ENCODE measurements at places on chromosomes 6 and 20.

DNA sequence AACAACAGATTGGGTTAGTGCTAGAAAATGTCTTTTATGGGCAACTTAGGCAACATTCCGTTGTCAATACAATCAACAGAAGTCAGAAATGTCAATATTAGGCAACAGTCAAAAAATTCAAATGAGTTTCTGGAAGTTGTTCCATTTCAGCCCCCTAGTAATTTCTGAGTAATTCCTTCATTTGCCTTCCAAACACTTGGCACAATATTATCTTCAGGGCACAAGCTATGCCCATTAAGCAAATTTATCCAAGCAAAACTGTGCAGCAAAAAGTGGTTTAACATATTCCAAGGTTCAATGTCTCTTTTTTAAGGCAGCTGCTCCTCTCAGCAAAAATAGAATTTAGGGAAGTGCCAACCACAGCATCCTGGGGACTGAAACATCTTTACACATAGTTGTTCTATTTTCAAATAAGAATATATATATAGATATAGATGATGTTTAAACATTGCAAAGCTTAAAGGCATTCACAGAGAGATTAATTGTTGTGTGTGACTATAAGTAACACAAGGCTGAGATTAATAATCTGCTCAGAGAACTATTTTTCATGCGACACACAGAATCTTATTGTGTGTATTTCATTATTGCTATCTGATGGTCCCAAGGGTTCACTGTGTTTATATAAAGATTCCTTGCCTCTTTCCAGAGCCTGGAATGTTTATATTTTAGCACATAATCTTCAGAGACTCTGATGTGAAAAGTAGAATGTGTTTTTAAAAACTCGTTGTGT, 75.2 kb upstream of the ADTRP start:
- no peak for DNase-seq

- no peak for DNase-seq
Observed at GRCh38 chr20:53574819-53575218, 18.8 kb downstream of the ZNF217 start.

DNA sequence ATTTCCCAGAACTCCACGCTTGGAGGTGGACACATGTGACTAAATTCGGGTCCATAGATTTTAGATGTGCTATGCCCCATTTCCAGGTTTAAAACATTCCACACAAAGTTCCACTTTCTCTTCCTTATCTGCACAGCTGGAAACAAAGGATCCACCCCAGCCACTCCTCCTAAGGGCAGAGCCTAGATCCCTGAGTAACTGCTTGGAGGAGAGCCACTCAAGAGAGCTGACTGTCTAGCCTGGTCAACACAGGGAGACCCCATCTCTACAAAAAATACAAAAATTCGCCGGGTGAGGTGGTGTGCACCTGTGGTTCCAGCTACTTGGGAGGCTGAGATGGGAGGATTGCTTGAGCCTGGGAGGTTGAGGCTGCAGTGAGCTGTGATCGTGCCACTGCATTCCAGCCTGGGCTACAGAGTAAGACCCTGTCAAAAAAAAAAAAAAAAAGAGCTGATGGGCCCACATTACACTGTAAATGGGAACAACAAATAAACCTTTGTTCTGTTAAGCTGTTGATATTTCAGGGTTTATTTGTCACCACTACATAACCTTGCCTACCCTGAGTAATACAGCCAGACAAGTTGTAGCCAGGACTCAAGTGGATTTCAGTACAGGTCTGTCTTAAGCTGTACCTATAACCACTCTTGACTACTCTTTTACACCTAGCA, 25.8 kb upstream of the SNRPC start:
- no peak for DNase-seq

- no peak for DNase-seq
Observed at GRCh38 chr6:24545691-24546090, 50.9 kb downstream of the ALDH5A1 start.

- DNase-seq, result no peak
Observed at GRCh38 chr6:154438882-154439415, 71.5 kb downstream of the CNKSR3 start.

DNA sequence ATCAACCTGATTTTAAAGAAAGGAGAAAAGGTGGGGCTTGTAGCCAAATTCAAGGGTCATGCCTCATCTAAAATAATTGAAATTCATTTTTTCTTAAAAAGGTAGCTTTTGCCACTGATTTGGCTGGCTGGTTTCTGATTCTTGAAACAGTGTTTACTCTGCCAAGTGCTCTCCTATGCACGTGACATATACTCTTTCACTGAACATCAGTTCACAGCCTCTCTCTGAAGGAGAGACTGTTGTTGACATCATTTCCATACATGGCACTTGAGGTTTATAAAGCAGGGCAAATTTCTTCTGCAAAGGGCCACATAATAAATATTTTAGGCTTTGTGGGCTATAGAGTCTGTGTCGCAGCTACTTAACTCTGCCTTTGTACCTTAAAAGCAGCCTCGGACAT, 40.4 kb upstream of the DOK5 start:
- DNase-seq, result no peak

DNA sequence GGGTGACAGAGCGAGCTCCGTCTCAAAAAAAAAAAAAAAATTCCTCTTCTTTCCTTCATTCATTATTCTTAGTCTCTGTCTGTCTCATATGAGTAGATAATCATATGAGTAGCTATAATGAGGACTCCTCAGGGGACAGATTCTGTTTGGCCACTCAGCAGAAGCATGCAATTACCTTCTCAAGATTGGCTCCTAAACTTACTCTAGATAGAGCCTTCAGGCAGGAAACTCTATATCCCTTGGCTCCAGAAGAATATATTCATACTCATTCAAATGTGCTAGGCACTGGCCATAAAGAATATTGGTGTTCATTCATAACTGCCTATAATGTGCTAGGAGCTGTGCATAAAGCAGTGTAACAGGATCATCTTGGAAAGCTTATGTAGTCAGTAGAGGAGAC, 2.2 kb upstream of the ACAT2 start:
- no peak for DNase-seq

- DNase-seq, result no peak
Observed at GRCh38 chr6:14068133-14068532, 49.4 kb upstream of the CD83 start.

GRCh38 chr6:39471954-39472659, 149.6 kb upstream of the KCNK16 start:
- no peak for DNase-seq

- no peak for DNase-seq
Observed at GRCh38 chr6:31620586-31621319, at the start of gene PRRC2A. Gene PRRC2A (plus strand): TSS chr6:31620715. CDS start chr6:31622790, 2,075 bp downstream.

- no peak for DNase-seq
Observed at GRCh38 chr6:137223370-137224131, 4.4 kb upstream of the IFNGR1 start.

DNA sequence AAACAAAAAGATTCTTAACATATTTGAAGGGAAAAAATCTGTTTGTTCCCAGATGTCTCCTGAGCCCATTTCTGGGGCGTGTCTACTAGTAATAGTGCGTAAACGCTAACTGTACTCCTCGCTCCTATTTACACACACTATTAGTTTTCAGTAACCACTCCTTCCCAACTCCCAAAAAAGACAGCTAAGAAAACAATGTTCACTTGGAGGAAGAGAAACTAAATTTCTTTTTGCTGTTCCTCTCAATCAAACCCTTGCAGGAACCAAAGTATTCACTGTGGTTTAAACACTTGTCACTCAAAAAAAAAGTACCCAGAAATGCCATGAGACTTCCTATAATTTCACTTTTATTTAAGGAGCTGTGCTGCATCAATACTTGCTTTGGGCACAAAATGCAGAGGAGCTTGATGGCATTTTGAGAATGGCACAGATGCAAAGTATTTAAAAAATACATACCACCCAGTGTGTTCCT, 118.2 kb downstream of the BACH2 start:
- DNase-seq, result no peak

DNA sequence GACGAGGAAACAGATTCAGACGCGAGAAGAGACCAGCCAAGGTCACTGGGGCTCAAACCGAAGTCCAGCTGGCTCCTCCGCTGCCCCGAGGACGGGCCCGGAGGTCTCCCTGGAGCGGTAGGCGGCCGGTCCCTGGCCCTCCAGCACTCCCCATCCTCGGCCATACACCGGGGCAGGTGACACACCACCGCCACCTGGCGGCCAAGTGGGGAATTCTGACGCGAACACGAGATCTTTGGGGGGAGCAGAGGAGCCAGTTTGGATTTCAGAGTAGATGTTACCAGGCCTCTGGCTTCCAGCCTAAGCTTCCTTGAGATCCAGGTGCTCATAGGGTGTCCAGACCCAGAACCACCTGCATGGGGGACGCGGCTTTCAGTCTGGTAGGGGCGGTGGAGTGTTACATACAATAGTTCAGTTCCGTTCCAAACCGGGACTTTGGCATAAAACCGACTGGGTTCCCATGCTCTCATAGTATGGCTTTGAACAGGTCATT, 16.1 kb downstream of the BPIFB1 start:
- peak; percentile 56 for DNase-seq

DNA sequence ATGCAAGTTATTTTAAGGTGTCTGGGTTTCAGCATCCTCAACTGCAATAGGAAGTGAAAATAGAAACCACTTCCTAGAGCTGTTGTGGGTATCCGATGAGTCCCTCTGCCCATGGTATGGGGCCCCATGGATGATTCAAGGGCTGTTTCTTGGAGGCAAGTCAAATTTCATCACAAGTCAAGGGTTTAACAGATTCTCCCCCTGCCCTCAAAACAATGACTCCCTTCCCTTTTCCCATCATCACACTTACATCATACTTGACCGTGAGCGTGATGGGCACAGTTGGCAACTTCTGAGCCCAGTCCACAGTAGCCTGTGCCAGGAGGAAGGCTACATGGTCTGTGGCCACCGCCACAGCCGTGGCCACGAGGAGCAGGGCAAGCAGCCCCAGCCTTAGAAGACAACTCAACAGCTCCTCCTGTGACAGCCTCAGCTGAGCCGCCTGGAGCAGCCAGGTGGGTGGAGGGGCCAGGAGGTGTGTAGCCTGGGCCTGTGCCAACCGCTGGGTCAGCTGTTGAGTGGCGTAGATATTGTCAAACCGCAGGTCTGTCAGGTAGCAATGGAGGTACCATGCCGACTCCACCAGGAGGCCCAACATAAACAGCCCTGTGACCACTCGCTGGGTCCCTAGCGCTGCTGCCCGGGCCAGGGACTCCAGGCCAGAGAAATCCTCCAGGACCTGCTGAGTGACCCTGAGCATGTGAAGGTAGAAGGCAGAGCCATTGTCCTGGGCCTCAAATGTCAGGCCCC, 5.2 kb downstream of the OCSTAMP start:
- no peak for DNase-seq

DNA sequence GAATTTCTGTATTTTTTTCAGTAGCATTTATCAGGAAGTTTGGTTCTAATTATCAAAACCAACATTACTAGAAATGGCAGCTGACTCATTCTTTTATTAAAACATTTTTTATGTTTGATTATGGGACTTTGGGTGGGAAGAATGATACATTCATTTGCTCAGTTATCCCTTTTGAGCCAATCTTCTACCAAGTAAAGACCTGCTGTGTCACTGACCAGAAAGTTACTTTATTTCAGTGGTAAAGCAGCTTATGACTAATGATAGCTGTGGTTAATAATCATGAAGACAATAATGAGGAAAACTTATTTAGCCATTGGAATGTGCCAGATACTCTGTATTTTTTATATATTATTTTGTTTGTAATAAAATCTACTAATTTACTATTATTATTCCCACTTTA, 142.3 kb downstream of the FARS2 start:
- DNase-seq, result no peak

- DNase-seq, result no peak
Observed at GRCh38 chr20:23386304-23387117, 24.5 kb downstream of the GZF1 start.

GRCh38 chr6:148790404-148790803, 43.6 kb downstream of the UST start:
- no peak for DNase-seq

DNA sequence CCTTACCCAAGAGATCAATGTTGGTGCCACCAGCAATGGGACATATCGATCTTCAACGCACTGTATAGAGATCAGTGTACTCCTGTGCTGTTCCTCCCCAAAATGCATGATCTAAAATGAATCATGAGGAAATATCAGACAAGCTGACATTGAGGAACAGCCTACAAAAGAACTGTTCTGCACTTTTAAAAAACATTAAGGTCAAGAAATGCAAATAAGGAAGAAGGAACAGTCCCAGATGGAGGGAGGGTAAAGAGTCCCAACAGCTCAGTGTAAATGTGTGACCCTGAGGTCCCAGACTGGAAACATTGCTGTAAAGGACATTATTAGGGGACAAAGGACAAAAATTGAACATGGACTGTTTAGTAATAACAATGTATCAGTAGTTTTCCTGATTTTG, 24.3 kb upstream of the XRN2 start:
- no peak for DNase-seq

GRCh38 chr6:100096341-100096740, 102.3 kb upstream of the MCHR2 start:
- DNase-seq, result no peak

DNA sequence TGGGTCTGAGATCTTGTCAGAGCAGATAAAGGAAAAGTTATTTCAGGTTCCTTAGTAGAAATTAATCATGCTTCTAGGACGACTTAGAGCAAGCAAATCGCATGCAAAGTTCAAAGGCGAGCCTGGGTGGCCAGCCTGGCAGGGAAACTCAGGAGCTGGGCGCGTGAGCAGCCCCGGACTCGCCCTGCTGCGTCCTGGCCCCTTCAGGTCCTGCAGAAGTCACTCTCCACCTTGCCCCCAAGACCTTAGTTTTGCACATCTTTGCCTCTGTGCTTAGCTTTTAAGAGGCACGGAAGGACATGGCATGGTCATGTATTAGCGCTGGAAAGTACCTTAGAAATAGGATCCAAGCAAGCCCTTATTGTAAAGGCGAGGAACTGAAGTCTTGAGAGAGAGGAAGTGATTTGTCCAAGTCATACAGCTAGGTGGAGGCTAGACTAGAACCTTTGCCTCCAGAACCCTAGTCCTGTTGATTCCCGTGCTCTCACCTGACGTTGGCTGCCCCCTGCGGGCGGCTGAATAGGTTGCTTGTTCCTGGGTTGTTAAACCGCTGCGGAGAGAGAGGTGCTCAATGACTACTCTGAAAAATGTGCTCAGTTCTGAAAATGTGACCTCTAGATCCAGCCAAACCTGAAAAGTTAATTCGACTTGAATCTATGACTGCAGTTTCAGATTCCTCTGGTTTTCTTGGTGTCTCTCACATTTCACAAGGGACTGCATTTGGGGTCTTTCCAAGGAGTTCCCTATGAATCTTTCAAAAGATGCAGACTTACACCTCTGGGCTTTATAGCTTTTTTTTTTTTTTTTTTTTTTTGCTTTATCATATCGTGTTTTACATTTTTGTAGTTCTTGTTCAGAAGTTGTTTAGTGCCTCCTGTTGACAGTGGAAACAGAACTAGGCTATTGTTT, 2.7 kb downstream of the MYB start:
- DNase-seq, result peak; percentile 73

- no peak for DNase-seq
Observed at GRCh38 chr6:6844530-6844929, 256.0 kb downstream of the LY86 start.

- peak; percentile 8 for DNase-seq
Observed at GRCh38 chr6:149335924-149336608, 18.6 kb downstream of the TAB2 start.

DNA sequence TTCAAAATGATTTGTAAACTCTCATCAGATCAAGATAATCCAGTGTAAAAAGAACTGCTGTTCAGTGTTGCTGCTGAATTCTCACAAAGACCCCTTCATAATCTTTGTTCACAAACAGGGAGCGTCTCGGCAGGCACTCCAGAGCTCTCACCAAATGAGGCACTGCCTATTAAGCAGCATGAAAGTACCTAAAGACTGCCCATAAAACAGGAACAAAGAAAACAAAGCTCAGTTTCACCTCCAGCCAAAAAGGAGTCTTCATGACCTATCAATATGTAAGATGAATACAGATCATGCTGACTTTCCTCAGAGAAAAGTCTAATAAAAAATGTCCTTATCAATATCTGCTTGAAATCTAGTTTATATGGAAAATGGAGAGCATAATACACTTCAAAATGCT, 41.8 kb downstream of the GPR63 start:
- DNase-seq, result no peak
